ENCODE measurements at places on chromosomes 2 and 18.

DNA sequence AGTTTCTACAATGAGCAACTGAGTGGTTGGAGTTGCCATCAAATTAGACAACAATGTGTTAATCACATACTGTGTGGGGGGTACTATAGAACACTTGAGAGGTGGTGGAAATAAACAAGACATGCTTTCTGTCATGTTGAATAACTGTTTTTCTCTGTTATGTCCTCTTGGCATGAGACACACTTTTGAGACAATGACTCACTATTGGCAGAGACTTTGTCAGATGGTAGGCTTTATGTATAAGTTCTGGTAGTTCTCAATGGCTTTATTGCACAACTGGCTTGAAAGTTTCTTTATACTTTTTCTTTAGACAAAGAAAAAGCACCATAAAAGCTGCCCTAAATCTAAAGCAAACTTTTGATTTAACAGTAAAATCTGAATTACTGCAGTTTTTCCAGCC lies 578.7 kb downstream of the ADCYAP1 start:
- no peak for DNase-seq

- DNase-seq, result no peak
Observed at GRCh38 chr2:159875083-159875482, 77.1 kb upstream of the CD302 start.

- DNase-seq, result no peak
Observed at GRCh38 chr2:175599966-175600831, 401.9 kb downstream of the LNPK start.

DNA sequence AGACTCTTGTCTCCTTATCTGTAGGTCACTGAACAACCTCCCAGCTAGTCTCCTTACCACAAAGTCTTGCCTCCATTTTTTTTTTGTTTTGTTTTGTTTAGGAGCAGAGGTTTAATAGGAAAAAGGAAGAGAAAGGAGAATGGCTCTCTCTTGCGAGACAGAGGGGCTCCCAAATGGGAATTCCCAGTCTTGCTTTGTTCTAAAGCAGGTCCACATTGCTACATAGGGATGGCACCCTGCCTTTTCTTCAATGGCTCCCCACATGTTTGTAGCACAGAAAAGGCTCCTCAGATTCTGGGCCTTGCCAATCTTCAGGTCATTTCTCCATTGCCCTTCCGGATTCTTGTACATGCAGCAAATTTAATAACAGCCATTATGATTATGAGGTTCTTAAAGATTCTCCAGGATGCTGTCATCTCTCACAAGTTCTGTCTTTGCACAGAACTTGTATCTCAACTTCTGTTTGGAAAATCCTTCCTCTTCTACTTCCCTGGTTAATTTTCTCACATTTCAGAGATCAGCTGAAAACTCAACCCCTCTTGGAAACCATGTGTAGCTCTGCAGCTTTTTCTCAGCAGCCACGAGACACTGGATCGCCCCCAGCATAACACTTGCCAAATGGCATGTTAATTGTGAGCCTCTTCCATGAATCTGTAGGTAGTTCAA lies 23.6 kb downstream of the IL1F10 start:
- DNase-seq, result no peak

DNA sequence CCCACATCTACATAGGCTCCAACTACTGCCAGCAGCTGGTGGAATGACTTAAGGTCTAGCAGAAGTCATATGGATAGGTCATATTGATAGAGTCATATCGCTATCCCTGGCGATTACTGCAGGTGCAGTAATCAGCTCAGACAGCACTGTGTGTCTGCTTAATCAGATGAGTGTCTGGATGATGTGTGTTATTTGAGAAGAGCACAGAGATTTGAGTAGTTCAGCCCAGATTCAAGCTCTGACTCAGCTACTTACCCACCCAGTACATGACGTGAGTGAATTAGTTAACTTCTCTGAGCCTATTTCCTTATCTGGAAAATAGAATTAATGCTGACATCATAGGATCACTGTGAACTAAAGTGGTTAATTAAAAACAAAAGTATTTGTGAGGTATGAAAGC lies 78.9 kb downstream of the EHD3 start:
- DNase-seq, result no peak

- DNase-seq, result no peak
Observed at GRCh38 chr2:20953146-20953824, 90.6 kb downstream of the APOB start.

DNA sequence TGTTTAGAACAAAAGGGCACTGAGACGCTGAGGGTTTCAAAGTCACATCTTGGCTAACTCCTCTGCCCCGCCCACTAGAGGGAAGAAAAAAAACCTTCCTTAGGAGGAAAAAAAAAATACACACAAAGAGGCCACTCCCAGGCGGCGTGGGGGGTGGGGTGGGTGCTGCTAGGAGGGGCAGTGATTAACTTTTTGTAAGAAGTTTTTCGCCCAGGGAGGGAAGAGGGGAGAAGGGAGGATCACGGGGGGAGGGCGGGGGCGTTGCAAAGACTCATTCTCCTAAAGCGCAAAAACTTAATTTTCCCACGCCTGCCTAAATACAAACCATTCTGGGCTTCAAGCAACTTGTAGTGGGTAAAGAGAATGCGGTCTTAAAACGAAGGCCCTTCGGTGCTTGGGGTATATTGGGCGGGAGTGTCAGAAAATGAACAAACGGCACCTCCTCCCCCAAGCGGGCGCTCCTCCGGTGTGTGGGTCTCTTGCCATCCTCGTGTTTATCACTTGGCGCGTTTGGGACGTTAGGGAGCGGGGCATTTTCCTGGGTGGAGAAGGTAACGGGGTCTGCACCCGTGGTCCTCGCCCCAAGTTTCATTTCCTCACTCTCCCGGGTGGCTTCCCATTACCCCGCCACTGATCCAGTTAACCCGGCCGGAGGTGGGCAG lies 1.7 kb downstream of the CXCR4 start:
- DNase-seq, result peak; percentile 63

DNA sequence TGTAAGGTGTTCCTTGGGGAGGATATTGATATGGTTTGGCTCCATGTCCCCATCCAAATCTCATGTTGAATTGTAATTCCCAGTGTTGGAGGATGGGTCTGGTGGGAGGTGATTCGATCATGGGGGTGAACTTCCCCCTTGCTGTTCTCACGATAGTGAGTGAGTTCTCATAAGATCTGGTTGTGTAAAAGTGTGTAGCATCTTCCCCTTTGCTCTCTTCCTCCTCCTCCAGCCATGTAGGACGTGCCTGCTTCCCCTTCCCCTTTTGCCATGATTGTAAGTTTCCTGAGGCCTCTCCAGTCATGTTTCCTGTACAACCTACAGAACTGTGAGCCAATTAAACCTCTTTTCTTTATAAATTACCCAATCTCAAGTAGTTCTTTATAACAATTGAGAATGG lies 458.7 kb downstream of the LPIN1 start:
- DNase-seq, result no peak

- no peak for DNase-seq
Observed at GRCh38 chr2:387980-388421, 100.1 kb upstream of the ALKAL2 start.

DNA sequence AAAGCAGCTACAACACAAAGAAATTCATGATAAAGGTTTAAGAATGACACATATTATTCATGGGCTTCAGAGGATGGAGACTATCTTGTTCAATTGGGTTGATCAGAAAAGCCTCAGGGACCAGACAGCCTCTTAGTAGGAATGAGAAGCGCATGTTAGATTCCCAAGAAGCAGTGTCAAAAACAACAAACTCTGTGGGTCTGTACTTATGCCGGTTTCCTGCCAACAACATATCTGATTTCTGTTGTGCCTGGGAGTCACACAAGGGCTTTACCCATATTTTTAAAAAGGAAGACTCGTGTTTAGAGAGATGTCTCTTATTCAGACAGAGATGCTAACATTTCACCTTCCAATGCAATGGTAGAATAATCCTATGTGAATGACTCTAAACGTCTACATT lies 2180.6 kb upstream of the CELF4 start:
- no peak for DNase-seq

DNA sequence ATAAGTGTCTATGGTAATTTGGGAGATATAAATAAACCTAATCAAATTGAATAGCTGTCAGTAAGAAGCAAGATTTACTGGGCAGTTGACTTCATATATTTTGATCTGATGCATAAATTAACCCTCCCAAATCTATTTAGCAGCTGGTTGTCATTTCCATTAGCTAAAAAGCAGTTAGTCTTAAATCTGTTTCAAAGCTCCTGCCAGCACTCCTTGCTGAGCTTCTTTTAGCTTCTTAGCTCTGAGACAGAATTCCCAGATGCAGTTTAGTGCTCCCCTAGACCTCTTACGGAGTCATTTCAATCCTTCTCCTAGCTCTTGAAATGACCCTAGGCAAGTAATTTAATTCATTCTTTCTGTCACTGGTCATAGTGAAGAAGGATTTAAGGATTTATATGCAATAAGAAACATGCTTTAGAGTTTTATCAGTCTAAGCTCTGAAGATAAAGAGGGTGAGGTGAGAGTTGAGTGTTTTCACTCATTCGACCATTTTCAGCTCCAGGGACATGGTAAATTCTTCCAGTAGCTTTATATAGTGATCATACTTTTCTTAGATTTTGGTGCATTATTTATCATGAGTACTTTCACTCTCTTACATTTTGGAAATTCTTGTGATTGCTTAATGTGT lies 98.9 kb downstream of the PHLPP1 start:
- DNase-seq, result no peak

- no peak for DNase-seq
Observed at GRCh38 chr18:36658611-36659010, 170.2 kb downstream of the TPGS2 start.

- DNase-seq, result no peak
Observed at GRCh38 chr2:9126540-9126939, 80.1 kb upstream of the ASAP2 start.

DNA sequence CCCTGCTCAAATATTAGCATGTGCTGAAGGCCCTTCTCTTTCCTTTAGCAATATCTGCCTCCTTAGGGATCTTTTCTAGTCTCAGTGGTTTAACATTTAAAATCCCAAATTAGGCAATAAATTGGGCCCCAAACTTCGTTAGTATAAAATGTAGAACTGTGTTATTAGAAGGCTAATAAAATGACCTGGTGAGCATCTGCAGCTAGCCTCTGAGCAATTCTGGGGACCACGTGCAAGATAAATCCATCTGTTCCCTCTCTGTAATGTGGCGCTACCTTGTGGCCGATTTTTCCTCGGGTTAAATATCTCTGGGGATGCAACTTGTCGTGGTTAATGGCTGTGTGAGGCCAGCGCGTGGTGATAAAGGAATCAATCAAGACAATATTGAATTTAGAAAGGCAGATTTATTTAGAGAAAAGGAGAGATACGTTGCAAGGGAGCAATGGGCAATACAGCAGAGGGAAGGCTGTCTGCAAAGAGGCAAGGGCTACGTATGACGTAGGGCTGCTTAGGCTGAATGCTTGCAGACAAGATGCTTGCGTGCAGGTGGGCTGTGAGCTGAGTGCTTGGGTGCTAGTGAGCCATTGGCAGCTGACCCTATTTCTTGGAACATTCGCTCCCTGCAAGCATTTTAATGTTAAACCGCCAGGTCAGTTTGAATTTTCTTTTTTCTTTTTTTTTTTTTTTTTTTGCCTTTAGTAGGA lies 18.5 kb upstream of the IL36G start:
- no peak for DNase-seq

- DNase-seq, result no peak
Observed at GRCh38 chr18:26493021-26493420, 55.3 kb downstream of the KCTD1 start.

GRCh38 chr2:176639671-176640070 lies 370.4 kb downstream of the MTX2 start:
- DNase-seq, result no peak

DNA sequence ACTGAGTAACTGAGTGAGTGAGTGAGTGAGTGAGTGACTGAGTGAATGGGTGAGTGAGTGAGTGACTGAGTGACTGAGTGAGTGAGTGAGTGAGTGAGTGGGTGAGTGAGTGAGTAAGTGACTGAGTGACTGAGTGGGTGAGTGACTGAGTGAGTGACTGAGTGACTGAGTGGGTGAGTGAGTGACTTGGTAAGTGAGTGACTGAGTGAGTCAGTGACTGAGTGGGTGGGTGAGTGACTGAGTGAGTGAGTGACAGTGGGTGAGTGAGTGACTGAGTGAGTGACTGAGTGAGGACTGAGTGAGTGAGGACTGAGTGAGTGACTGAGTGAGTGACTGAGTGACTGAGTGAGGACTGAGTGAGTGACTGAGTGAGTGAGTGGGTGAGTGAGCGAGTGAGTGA lies 13.9 kb downstream of the MAL start:
- DNase-seq, result no peak

- no peak for DNase-seq
Observed at GRCh38 chr18:32200766-32201165, 10.9 kb downstream of the MEP1B start.

- no peak for DNase-seq
Observed at GRCh38 chr2:46674488-46674887, 195.1 kb downstream of the TMEM247 start.

- peak; percentile 82 for DNase-seq
Observed at GRCh38 chr2:96537066-96537733, 648 bp downstream of the ARID5A start.

GRCh38 chr2:237390235-237390634 lies 23.7 kb downstream of the COL6A3 start:
- DNase-seq, result no peak

- DNase-seq, result no peak
Observed at GRCh38 chr2:126635281-126635680, 20.7 kb upstream of the GYPC start.

DNA sequence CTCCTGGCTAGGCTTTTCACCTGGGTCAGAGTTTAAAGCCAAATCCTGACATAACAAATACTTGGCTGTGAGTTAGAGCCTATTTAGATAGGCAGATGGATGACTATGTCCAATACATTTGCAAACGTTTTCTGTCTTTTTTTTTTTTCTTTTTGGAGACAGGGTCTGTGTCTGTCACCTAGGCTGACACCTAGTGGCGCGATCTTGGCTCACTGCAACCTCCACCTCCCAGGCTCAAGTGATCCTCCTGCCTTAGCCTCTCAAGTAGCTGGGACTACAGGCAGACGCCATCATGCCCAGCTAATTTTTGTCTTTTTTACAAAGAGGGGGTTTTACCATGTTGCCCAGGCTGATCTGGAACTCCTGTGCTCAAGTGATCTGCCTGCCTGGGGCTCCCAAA lies 124.8 kb downstream of the DYM start:
- no peak for DNase-seq

DNA sequence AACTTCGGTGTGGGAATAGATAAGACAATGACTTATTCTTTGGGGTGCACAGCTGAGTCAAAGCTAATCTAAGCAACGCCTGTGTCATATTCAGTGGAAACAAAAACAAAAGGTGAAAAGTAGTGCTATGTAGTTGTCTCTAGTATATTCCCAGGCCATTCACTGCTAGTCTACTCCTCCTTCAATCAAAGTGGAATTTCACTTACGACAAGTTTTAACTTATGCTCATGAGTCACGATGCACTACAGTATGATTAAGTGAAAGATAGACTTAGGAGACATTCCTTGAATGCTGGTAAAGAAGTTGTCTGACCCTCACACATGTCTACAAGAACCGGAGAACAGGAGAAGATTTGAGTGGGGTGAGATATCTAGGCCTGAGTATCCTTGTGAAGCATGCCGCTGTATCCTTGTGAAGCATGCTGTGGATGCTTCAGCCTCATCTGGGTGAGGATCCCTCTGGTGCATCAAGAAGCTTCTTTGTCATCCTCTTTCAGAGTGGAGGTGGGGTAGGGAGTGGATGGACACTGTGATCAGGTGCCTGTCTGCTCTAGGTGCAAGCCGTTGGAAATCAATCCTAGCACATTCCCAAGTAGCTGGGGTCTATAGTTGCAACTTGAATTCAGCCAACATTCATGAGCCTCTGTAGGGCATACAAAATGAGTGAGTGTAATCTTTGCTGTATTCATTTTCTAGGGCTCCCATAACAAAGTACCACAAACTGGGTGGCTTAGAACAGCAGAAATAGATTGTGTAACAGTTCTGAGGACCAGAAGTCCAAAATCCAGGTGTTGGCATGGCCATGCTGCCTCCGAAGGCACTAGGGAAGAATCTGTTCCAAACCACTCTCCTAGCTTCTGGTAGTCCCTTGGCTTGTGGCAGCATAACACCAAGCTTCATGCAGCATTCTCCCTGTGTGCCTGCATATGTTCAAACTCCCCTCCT lies 173.5 kb upstream of the FN1 start:
- DNase-seq, result no peak

Data from stimulated activated CD8-positive, alpha-beta memory T cell treated with anti-CD3 and anti-CD28 coated beads, Interleukin-2, amount 100 ng/mL, for 48 hours (primary cell).